ENCODE measurements at places on chromosomes 6 and 20. TPM values are rescaled to one million over a fixed set of nuclear protein-coding genes. Genes with fewer than 3 reads are reported as not detected.

Gene ACTL10
- total RNA-seq = 2.2 TPM

Gene MRPL14
- total RNA-seq = 48.1 TPM

Gene UBD
- total RNA-seq = 5.8 TPM

DNA sequence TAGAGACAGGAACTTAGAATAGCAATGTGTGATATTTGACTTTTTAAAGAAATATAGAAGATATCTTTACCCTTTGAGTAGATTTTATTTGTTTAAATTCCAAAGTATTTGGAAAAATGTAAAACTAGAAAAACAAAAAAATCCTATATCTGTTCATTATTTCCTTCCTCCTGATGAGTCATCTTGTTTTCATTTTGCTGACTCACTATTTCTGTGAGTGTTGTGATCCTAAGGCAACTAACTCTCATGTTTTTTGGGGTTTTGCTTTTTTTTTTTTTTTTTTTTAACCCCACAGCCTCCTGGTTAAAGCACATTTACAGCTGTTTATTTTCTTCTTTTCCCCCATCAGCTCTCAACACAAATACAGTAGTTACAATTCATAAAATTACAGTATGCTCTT, 37.8 kb upstream of the THEMIS start:
- peak; percentile 54 for DNase-seq

DNA sequence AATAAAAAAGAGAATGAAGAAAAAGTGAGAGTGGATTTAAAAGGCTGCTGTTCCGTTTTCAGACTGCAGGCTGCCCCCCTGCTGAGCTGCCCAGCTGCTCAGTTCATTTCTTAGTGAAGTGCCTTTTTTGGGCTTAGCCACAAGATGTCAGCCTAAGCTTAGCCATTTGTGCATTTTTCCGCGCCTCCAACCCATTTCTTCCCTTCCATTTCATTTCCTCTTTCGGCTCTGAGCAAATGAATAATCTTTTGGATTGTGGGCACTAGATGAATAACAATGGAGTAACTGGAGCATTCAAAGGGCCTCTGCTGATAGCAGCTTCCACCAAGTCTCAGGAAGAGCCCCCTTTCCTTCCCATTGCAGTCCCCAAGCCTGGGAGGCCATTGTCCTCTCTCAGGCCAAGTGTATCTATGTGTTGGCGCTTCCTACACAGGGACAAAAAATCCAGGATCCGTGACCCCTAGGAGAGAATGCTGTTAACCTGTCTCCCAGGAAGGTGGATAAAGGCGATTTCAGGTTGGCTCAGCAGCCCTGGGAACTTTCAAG, 83.5 kb upstream of the SPTLC3 start:
- DNase-seq = peak; percentile 85

GRCh38 chr20:22385602-22386305, 198.6 kb downstream of the FOXA2 start:
- DNase-seq = no peak

DNA sequence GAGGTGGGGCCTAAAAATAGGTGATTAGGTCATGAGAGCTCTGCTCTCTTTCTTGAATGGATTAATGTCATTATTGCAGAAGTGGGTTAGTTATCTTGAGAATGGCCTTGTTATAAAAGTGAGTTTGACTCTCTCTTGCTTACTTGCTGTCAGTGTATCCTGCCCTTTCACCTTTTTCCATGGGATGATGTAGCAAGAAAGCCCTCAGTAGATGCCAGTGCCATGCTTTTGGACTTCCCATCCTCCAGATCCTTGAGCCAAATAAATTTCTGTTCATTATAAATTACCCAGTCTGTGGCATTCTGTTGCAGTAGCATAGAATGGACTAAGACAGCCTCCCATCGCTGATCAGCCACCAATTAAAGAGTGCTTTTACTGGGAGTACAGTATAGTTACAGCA, 40.1 kb downstream of the UTRN start:
- no peak for DNase-seq

Gene CRISP1
- not detected for total RNA-seq

All from dermis blood vessel endothelial cell (primary cell).